ENCODE measurements at places on chromosomes 2 and 18. TPM values are rescaled to one million over a fixed set of nuclear protein-coding genes. Genes with fewer than 3 reads are reported as not detected.

Gene MAPRE2
- 29.4 TPM for total RNA-seq

Gene DSEL
- 5.3 TPM for total RNA-seq

Gene MAP3K19
- total RNA-seq = not detected

Gene SPC25
- total RNA-seq = 28.5 TPM

Gene DUSP19
- total RNA-seq = 1.2 TPM

Gene AGXT
- not detected for total RNA-seq

- no peak for DNase-seq
- no peaks in the 10 kb centered on the region for H3K27me3 ChIP-seq
- no peaks in the 10 kb centered on the region for H3K36me3 ChIP-seq
- peaks cover 7% of the 10 kb centered on the region for H3K4me1 ChIP-seq
- no peak overlapping the region for H3K27ac ChIP-seq
These were observed 62.8 kb upstream of the SLC39A10 start for GRCh38 chr2:195594248-195594647.

- H3K4me1 ChIP-seq = no peaks in the 10 kb centered on the region
- H3K4me3 ChIP-seq = no peak overlapping the region
- H3K27me3 ChIP-seq = no peaks in the 10 kb centered on the region
- H3K36me3 ChIP-seq = no peaks in the 10 kb centered on the region
- no peak for DNase-seq
- H3K27ac ChIP-seq = no peak overlapping the region
These were observed 68.8 kb downstream of the PTPRM start for GRCh38 chr18:7635948-7636347.

DNA sequence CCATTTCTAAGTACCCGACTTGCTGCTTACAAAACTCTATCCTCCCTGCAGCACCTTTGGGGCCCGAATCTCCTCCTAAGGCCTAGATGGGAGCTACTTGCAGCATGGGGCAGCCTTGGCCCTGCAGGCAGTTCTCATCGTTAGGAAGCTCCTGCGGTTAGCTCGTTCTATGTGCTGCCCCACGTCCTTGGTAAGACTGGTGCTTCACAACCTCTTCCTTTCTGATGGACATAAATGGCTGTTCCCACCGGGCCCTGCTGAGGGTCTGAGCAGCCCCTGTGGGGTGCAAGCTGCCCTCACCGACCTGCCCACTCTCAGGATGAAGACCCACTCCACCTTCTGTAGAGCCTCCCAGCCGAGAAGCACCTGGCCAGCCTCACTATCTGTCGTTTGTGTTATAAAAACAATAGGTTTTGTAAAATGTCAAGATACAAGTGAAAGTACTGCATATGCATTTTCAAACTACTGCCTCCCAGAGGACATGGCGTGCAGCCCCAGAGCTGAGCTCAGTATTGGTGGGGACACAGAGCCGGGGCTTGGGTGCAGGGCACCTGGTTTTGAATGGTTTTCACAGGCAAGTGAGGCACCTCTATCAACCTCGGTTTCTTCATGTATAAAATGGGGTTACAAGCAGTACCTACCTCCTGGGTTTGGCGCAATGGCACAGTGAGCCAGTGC is 19.4 kb downstream of the OTOF start:
- no peaks in the 10 kb centered on the region for H3K27me3 ChIP-seq
- H3K4me1 ChIP-seq = no peaks in the 10 kb centered on the region
- no peak overlapping the region for H3K4me3 ChIP-seq
- DNase-seq = no peak

GRCh38 chr2:192157776-192158175 is 37.0 kb downstream of the TMEFF2 start:
- no peak overlapping the region for H3K27ac ChIP-seq

DNA sequence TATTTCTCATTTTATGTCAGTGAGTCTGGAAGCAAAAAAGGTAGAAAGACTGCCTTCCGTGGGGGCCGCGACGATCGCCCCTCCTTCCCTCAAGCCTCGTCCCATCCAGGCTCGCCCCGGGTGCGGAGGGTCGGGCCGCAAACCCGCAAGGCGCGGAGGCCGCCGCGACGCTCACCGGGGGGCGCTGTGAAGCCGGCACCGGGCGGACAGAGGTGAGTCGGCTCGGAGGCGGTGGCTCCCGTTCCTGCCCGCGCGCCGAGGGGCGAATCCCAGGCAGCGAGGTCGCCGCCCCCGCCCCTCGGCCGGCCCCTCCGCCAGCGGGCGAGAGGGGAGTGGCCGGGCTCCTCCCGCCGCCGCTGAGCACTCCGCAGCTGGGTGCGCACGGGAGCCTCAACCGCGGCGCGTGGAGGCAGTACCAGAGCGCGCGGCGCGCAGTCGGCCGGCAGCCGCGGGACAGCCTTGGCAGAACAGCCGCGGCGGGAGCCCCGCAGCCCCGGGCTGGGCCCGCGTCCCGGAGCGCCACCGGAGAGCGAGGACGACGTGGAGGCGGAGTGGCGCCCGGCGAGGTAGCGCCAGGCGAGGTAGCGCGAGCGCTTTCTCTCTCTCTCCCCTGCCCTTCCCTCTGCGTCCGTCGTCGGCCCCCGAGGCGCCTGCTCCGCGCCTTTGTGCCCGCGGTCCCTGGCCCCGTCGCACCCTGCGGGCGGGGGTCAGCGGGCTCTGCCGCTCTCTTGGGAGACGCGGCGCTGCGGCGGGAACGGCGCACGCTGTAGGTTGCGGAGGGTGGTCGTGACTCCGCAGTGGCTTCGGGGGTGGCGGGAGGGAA is at the start of gene MYO1B:
Gene MYO1B (plus strand): TSS at position 359 of the 823 bp plus-strand sequence. CDS start 31,492 bp downstream, outside the sequence.
- peak; percentile 90 for DNase-seq
- peaks cover 1% of the 10 kb centered on the region for H3K36me3 ChIP-seq
- H3K4me1 ChIP-seq = peaks cover 22% of the 10 kb centered on the region
- H3K27ac ChIP-seq = peak within 1 kb of the TSS; percentile 84
- peak within 1 kb of the TSS; percentile 85 for H3K4me3 ChIP-seq

- H3K27ac ChIP-seq = no peak overlapping the region
- no peaks in the 10 kb centered on the region for H3K4me1 ChIP-seq
- peaks cover 36% of the 10 kb centered on the region for H3K36me3 ChIP-seq
- DNase-seq = no peak
- no peaks in the 10 kb centered on the region for H3K27me3 ChIP-seq
These were observed 107.9 kb upstream of the TEKT4 start for GRCh38 chr2:94763318-94763717.

DNA sequence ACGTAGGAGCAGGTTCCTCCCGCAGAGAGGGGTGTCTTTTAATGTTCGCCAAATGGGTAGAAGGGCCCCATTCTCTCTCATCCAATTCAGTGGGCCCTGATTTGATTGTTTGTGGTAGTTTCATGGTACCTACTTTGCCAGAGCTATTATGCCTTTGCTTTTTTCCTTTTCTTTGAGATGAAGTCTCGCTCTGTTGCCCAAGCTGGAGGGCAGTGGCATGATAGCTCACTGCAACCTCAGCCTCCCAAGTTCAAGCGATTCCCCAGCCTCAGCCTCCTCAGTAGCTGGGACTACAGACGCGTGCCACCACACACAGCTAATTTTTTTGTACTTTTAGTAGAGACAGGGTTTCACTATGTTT is 59.7 kb downstream of the DDX1 start:
- no peak overlapping the region for H3K27ac ChIP-seq
- no peaks in the 10 kb centered on the region for H3K27me3 ChIP-seq
- H3K4me3 ChIP-seq = no peak overlapping the region
- no peaks in the 10 kb centered on the region for H3K4me1 ChIP-seq

- H3K4me1 ChIP-seq = no peaks in the 10 kb centered on the region
- H3K27me3 ChIP-seq = peaks cover 20% of the 10 kb centered on the region
- no peak overlapping the region for H3K27ac ChIP-seq
- H3K4me3 ChIP-seq = peak overlapping the region; percentile 83
- DNase-seq = peak; percentile 66
- H3K36me3 ChIP-seq = peaks cover 6% of the 10 kb centered on the region
These were observed 1.7 kb upstream of the CTDSP1 start for GRCh38 chr2:218397820-218398436.

DNA sequence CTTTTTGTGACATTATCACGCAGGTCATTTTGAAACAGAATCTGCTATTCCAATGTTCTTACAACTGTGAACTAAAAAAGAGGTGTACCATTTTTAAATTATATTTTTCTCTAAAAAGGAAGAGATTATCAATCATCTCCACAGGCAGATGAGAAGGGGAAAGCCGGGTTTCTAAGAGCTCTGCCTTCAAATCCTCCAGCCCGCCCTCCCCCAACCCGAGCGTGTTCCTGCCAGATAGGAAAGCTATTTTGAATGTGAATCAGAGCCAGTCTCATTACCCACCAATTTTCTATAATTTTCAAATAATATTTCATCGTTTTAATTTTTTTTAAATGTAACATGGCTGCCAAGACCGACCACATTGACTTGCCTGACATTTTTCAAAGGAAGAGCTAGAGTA is 65.9 kb downstream of the KCNF1 start:
- H3K36me3 ChIP-seq = 0 out of 2 replicates have a peak, but pooled peaks cover 3% of the 10 kb centered on the region
- no peaks in the 10 kb centered on the region for H3K4me1 ChIP-seq
- no peaks in the 10 kb centered on the region for H3K27me3 ChIP-seq
- no peak overlapping the region for H3K4me3 ChIP-seq
- DNase-seq = no peak
- no peak overlapping the region for H3K27ac ChIP-seq

DNA sequence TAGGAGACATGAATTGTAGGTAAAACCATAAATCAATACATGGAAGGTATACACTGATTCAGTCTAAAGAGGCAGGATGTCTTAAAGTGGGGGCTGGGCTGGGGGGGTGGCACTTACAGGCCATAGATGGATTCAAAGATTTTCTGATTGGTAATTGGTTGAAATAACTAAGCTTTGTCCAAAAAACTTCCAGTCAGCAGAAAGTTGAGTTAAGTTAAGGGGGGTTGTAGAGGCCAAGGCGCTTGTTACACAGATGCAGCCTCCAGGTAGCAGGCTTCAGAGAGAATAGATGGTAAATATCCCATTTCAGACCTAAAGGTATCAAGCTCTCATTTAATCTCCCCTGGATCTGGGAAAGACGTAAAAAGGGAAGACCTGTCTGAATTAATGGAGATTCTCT is 233.6 kb upstream of the NRXN1 start:
- peaks cover 6% of the 10 kb centered on the region for H3K4me1 ChIP-seq
- H3K36me3 ChIP-seq = no peaks in the 10 kb centered on the region
- DNase-seq = no peak
- no peaks in the 10 kb centered on the region for H3K27me3 ChIP-seq

DNA sequence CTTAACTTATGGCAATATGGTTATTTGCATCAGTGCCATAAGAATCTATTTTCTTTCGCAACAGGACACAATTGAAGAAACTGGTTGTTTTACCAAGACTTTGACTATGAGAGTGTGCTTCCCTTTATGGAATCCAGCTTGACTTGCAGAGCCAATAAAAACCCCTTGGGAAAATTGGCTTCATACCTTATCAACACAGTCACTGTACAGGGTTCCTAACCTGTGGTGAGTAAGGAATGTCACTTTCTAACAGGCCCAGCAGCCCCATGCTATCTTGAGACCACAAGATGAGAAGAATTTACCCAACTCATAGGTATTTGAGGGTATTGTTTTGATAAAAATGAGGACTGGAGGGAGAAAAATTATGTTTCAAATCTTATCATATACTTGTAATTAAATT is 418.5 kb upstream of the MAP2 start:
- no peaks in the 10 kb centered on the region for H3K4me1 ChIP-seq
- no peak for DNase-seq
- H3K4me3 ChIP-seq = no peak overlapping the region
- H3K27ac ChIP-seq = no peak overlapping the region

GRCh38 chr2:234249873-234250272 is 199.4 kb downstream of the SPP2 start:
- no peaks in the 10 kb centered on the region for H3K27me3 ChIP-seq
- H3K27ac ChIP-seq = no peak overlapping the region
- H3K36me3 ChIP-seq = peaks cover 2% of the 10 kb centered on the region
- H3K4me1 ChIP-seq = peaks cover 2% of the 10 kb centered on the region
- no peak for DNase-seq

- H3K36me3 ChIP-seq = no peaks in the 10 kb centered on the region
- DNase-seq = no peak
- no peaks in the 10 kb centered on the region for H3K4me1 ChIP-seq
- no peaks in the 10 kb centered on the region for H3K27me3 ChIP-seq
- no peak overlapping the region for H3K4me3 ChIP-seq
These were observed 306.7 kb upstream of the POU3F3 start for GRCh38 chr2:104547221-104547620.

DNA sequence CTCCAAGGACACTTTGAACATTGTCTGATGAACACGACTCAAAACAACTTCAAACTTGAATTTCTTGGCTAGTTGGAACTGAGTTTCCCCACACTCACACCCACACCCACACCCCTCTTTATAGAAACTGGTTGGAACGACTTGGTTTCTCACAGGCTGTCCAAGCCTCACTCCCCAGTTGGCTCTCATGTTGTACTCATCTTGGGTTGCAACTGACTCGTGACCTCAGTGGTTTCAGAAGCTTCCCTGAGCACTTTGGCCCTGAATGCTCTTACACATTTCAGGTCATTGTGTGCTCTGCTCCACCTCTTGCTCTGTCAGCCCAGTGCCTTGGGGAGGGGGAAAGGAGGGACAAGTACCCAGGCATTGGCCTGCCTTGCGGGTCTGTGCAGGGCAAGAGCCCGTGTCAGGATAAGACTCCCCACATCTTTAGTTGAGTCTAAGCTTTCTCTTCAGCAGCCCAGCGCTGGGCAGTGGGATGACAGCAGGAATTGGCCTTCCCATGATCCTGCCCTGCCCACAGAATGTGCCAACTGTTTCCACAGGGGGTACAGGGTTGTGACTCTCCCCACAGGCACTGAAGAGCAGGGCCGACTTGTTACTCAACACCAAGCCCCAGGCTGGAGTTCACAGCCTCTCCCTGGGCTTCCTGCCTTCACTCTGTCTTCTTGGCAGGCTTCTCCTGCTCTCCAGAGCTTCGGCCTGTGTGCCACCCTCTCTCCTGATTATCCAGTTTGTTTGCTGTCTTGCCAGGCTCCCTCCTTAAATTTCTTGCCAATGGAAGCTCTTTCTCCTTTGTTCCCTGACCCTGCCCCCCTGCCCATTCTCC is 104.6 kb downstream of the RTN4 start:
- no peaks in the 10 kb centered on the region for H3K27me3 ChIP-seq
- no peak overlapping the region for H3K27ac ChIP-seq
- H3K4me1 ChIP-seq = no peaks in the 10 kb centered on the region
- peaks cover 4% of the 10 kb centered on the region for H3K36me3 ChIP-seq
- H3K4me3 ChIP-seq = no peak overlapping the region

Measured in H9 (cell line).